ENCODE measurements at places on chromosomes 5 and 9. TPM values are rescaled to one million over a fixed set of nuclear protein-coding genes. Genes with fewer than 3 reads are reported as not detected.

DNA sequence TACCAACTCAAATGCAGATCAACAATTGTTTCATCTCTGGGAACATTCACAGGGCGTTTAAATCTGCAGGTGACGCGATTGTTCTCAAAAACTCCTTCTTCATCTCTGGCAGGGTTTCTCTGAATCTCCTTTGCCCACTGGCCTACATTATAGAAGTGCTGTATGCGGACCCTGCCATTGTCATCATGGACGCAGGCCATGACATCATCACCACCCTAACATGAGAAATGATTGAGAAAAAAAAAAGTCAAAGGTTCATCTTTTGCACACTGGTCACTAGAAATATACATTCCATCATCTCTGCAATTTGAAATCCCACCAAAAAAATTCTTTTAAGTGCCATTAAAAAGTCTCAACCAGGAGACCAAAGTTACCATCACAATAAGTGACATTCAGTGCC, 21.6 kb upstream of the TMEM245 start:
- DNase-seq, result no peak

GRCh38 chr9:93234600-93234999, 50.7 kb downstream of the WNK2 start:
- peak; percentile 44 for DNase-seq

SMIM27 gene
- 14.2 TPM for total RNA-seq

GRCh38 chr5:68339921-68340321, 124.4 kb downstream of the PIK3R1 start:
- DNase-seq, result no peak

IFNK gene
- not detected for total RNA-seq

- DNase-seq, result no peak
Measured at GRCh38 chr9:80440724-80441123, 869.0 kb downstream of the TLE4 start.

CARD9 gene
- 0.78 TPM for total RNA-seq

DNA sequence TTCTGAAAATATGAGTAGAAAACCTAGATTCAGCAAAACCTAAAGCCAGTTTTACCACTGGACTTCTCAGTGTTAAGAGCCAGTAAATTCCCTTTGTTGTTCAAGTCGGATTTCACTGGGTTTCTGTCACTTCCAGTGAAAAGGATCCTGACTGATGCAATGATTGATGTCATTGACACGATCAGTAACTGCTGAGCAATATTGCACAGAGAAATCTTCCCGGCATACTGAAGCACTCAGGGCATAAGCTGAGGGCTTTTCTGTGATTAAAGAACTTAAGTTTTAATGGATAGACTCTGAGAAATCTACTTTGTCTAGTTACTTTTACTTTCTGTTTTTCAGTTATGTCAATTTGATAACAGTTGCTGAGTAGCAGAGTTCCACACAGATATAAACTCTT, 61.9 kb downstream of the DENND1A start:
- DNase-seq, result no peak

LCN1 gene
- total RNA-seq, result not detected

Data from Right ventricle myocardium superior (tissue), 1 donor.